ENCODE measurements at places on chromosomes 6 and 20.
A peak's percentile ranks its signal among the peaks of the same experiment; 100 is the strongest.

- DNase-seq = no peak
Observed at GRCh38 chr20:57960803-57961575, 251.2 kb upstream of the PMEPA1 start.

- peak; percentile 44 for DNase-seq
Observed at GRCh38 chr6:124795643-124796463, 166.4 kb upstream of the RNF217 start.

- no peak for DNase-seq
Observed at GRCh38 chr6:38512211-38512610, 127.5 kb downstream of the BTBD9 start.

GRCh38 chr20:8432435-8433148 lies 300.5 kb downstream of the PLCB1 start:
- no peak for DNase-seq

DNA sequence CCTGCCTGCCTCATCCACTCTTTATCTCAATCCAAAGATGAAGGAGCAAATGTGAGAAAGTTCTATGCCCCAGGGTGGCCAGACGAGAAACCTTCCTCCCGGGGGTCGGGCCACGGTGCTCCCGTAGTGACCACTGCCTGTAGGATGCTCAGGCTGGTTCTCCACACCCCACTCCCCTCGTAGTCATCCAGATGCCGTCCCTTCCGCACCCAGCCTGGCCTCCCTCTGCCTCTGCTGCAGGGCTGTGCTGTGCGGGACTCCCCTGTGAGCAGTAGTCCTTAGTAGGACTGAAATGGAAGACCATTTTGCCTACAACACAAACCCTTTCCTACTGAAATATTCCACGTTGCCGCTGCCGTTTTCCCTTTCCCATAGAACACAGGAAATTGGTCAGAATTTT lies 2.0 kb downstream of the TMC2 start:
- no peak for DNase-seq

DNA sequence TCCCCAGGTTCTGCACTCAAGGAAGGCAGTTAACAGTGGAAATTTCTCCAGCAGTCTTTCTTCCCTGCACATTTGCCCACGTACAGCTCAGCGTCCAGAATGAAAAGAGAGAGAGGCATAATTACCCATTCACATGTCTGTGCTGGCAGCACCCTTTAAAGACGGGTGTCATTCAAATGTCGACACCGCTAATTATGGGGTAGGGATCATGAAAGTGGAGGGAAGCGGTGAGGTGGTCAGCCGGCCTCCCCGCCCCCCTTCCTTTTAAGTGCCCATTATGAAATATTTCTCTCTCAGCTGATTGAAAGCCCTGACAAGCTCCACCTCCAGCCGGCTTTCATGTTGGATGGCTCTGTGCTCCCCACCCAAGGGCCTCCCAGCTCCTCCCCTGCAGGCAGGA lies 246.1 kb downstream of the BMP7 start:
- no peak for DNase-seq

DNA sequence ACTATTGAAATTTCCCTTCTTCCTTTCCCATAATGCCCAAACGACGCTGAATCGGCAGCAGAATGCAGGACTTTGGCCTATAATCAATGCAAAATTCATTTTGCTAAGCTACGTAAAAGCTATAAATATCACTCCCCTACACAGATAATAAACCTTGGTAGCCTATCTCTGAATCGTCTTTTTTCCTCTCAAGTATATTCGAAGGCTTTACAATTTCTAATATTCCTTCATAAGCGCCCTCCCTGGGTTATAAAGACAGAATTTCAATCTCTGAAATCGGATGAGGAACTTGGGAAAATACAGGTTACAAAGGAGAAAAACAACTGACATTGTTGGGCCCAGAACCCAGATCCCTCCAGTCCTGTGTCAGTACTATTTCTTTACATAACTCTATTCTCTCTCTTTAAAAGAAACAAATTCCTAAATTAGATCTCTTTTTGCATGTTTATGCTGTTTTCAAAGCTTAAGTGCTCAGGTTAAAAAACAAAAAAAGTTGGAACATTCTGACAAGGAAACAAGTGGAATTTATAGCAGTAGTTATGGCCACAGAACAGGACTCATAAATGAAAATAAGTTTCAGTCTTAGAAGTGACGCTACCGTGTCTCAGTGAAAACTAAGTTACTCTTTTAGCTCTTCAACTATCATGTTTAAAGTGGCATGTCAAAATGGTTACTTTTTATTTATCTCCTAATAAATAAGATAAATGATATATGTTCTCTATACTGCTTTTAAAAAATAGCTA lies 84.5 kb downstream of the SESN1 start:
- DNase-seq = no peak

DNA sequence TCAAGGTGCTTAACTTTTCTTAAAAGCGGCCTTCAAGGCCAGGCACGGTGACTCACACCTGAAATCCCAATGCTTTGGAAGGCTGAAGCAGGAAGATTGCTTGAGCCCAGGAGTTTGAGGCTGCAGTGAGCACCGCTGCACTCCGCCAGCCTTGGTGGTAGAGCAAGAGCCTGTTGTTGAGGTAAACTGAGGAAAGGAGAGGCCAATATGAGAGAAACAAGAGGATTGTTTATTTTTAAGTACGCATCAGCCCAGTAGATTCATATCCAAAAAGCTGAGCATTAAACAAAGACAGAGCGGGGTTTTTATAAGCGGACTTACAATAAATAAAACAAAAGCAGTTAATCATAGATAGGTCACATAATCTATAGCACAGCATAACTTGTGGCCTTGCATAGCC lies 15.0 kb upstream of the GMPR start:
- no peak for DNase-seq

- DNase-seq = no peak
Observed at GRCh38 chr6:154995254-154996015, at the start of gene TIAM2. TIAM2 (plus strand) TSS chr6:154995315; CDS start chr6:155129224, 133,909 bp downstream.

DNA sequence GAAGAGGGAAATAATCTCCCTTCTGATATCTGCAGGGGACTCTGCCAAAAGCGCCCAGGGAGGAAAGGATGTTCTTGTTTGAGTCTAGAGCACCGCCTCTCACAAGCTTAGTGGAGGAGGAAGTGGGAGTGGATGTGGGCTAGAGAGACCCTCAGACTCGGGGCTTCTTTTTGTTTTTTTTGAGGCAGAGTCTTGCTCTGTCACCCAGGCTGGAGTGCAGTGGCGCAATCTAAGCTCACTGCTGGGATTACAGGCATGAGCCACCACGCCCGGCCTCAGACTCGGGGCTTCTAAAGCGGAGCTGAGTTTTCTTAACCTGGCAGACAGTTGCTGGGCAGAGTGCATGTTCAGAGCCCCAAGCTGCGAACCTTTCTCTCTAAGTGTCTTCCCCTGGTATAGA lies 310.8 kb downstream of the BMP7 start:
- DNase-seq = no peak

DNA sequence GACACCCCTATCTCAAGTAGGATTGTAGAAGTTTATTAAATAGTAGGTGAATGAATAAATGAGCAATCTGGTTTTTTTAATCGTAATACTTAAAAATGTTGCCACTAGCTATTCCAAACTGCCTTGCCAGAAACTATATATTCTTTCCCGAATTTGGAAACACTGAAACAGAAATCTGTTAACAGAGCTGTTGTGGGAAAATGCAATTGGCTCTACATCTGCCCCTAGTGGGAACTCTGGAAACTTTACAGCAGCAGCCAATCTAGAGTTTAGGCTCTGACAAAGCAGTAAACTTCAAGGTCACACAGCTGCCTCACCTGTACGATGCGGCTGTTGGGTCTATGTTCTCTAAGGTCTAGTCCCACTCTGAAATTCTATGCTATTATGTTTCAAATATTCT lies 41.7 kb downstream of the SYNE1 start:
- DNase-seq = peak; percentile 31

DNA sequence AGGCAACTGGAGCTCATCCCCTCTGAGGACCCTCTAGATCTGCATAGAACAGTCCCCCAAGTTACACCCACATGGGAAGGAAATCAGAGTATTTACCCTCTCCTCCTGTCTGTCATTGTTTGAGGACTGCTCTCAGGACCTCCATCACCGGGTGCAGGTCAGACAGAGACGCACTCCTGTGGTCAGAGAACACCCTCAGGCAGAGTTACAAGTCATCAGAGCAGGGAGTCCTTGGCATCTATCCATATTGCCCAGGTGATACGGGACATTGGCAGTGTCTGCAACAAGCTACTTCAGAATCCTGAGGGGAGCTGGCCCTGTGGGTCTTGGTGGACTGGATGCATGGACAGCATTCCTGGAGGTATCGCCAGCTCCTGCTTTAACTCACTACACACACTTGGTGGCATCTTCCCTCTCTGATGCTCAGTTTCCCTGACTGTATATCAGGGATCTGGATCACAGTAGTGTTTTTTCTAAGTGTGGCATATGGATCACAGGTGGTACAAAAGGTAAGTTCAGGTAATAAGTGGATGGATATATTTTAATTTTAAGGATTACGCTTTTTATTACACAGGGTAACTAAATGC lies 15.1 kb upstream of the ISM1 start:
- DNase-seq = no peak
